ENCODE measurements at places on chromosomes 12 and 14.

DNA sequence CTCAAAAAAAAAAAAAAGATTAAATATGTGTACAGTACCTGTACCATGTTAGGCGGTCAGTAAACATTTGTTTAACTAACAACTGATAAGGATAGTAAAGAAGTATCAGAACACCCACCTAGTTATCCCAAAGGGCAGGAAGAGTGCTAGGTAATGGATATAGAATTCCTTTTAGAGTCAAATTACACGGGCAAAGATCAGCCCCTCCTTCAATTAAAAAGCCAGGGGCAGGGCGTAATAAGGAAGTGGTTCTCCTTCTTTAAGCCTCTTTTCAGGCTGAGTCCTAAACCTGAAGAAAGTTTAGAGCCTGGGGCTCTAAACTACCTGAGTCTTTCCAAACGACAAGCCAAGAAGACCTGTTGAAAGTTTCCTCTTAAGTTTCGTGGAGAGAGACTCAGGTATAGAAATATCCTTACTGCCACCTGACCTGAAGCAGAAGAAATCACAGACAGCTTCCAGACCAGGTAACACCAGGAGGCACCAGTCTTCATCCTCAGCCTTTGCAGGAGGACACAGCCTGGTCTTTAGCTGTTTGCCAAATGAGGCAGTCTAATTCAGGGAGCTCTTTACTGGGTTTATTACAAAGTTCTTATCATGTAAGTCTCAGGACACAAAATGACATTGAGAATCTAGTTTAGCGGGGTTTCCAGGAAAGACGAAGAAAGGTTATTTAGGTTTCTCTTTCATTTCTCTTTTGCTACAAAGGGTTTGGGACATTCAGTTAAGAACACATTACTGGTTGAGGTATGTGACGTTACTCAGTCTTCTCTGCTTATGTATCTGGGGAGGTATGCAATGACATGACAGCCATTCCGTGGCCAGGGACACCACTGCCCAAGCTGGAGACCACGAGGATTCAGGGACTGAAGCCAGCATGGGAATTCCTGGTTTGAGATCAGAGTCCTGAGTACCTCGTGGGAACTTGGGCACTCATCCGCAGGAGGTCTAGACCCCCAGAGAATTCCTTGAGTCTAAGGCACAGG is at the start of gene BCL2L14:
Gene BCL2L14 (plus strand): TSS at position 266 of the 983 bp plus-strand sequence. CDS start 8,367 bp downstream, outside the sequence.
- peak; percentile 31 for DNase-seq

DNA sequence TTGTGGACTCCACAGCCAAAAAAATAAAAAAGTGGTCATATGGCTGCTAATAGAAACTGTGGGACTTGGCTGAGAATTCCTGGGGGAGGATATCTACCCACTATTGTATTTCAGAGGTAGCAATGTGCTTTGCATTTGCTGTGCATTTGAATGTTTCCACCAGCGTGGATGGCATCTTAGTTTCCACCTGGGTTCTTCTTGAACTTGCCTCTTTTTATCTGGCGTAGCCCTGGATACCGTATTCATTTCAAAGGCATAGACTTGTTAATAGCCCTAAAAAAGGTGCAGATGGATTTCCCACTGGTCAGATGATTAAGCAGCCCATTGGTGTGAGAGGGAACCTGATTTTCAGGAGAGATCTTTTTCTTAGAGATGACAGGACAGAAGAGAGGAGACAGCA is 1.9 kb upstream of the MYF5 start:
- DNase-seq = no peak

DNA sequence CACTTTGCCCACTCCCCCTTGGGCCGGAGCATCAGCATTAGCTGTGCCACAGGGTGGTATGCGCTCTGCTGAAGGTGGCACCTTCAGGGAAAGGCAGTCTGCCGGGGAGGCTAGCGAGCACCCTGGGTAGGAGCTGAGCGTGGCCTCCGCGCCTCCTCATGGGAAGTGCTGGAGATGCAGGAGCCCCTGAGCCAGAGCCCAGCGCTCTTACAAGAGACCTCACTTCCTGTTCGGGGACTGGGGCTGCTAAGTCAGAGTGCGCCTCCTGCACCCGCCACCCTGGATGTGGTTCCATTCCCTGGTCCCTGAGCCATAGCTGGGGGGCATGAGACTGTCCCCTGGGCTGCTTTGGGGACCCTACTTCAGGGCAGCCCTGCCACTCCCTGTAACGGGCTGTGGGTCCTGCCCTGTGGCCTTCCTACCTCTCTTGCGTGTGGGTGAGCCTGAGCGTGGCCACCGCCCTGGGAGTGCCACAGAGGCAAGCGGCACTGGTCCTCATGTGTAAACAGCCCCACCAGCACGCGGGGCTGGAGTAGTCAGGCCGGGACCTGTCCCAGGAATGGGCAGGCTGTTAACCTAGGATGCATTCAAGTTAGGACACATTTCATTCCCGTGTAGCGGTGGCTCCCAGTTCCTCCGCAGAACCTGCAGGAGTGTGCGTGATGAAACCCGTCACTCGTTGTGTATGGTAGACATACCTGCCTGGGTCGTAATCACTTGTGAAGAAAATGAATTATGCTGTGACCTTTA is 19.4 kb downstream of the COA8 start:
- DNase-seq = no peak

- DNase-seq = peak; percentile 38
These were observed 31.9 kb upstream of the ZFP36L1 start for GRCh38 chr14:68824517-68825347.

- DNase-seq = no peak
These were observed 2.9 kb upstream of the NYNRIN start for GRCh38 chr14:24395609-24396582.
